Neural crest cell (in vitro differentiated cells): ENCODE measurements at places on chromosomes 7 and 10. TPM values are rescaled to one million over a fixed set of nuclear protein-coding genes. Genes with fewer than 3 reads are reported as not detected.
A peak's percentile ranks its signal among the peaks of the same experiment; 100 is the strongest.

LOXL4 gene
- 1.5 and 1.7 TPM in 2 replicates for total RNA-seq

FOXP2 gene
- 4.9 and 7.1 TPM in 2 replicates for total RNA-seq

PNLIPRP3 gene
- not detected in 2 replicates for total RNA-seq

RSPH10B2 gene
- 0.65 and 0.96 TPM in 2 replicates for total RNA-seq

ODAD2 gene
- 4.1 and 6.6 TPM in 2 replicates for total RNA-seq

TACR2 gene
- not detected in 2 replicates for total RNA-seq

DNA sequence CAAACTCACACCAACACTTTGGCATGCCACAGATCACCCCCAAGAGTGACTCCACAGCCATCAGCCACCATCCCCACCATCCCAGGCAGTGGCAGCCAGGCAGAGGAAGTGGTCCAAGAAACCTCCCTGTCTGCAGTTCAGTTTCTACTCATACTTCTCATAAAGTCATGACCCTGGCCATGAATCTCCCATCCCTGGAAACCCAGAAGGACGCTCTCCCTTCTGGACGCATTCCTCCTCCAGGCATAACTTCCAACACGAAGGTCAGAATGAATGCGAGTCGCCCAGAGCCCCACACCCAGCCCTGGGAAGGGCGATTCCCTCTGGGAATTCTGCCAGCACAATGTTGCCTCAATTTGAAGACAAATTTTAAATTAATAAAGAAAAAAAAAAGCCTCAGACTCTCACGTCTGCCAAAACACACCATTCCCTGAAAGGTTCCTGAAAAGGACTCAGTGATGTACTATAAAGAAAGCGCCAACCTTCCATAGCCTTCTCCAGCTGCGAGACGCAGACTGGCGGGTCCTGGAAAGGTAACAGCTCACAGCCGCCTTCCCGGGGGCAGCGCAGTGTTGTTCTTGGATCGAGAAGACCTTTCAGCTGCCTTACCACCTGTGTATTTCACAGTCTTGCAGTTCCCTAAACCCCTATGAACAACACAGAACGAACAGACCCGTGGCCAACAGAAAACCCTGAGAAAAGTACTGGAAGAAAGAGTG, 307.6 kb downstream of the FRMD4A start:
- DNase-seq, result no peak
- H3K27ac ChIP-seq, result peak overlapping the region; percentile 14
- H3K36me3 ChIP-seq, result peaks cover 13% of the 10 kb centered on the region
- peak overlapping the region; percentile 88 for H3K4me3 ChIP-seq

- no peak overlapping the region for H3K4me3 ChIP-seq
- no peak for DNase-seq
- no peaks in the 10 kb centered on the region for H3K4me1 ChIP-seq
- H3K36me3 ChIP-seq, result no peaks in the 10 kb centered on the region
- peaks cover 10% of the 10 kb centered on the region for H3K27me3 ChIP-seq
Measured at GRCh38 chr10:35607475-35608327, 2.6 kb downstream of the GJD4 start.

DNA sequence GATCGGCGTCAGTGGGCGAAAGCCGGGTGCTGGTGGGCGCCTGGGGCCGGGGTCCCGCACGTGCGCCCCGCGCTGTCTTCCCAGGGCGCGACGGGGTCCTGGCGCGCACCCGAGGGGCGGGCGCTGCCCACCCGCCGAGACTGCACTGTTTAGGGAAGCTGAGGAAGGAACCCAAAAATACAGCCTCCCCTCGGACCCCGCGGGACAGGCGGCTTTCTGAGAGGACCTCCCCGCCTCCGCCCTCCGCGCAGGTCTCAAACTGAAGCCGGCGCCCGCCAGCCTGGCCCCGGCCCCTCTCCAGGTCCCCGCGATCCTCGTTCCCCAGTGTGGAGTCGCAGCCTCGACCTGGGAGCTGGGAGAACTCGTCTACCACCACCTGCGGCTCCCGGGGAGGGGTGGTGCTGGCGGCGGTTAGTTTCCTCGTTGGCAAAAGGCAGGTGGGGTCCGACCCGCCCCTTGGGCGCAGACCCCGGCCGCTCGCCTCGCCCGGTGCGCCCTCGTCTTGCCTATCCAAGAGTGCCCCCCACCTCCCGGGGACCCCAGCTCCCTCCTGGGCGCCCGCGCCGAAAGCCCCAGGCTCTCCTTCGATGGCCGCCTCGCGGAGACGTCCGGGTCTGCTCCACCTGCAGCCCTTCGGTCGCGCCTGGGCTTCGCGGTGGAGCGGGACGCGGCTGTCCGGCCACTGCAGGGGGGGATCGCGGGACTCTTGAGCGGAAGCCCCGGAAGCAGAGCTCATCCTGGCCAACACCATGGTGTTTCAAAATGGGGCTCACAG, 1.1 kb downstream of the EGFR start:
- peak; percentile 8 for DNase-seq
- H3K36me3 ChIP-seq, result no peaks in the 10 kb centered on the region
- peak overlapping the region; percentile 67 for H3K4me3 ChIP-seq
- peaks cover 76% of the 10 kb centered on the region for H3K27me3 ChIP-seq
- H3K27ac ChIP-seq, result no peak overlapping the region

GRCh38 chr7:356691-357462, 66.9 kb downstream of the FOXL3 start:
- no peak overlapping the region for H3K27ac ChIP-seq
- H3K36me3 ChIP-seq, result no peaks in the 10 kb centered on the region
- DNase-seq, result no peak

DNA sequence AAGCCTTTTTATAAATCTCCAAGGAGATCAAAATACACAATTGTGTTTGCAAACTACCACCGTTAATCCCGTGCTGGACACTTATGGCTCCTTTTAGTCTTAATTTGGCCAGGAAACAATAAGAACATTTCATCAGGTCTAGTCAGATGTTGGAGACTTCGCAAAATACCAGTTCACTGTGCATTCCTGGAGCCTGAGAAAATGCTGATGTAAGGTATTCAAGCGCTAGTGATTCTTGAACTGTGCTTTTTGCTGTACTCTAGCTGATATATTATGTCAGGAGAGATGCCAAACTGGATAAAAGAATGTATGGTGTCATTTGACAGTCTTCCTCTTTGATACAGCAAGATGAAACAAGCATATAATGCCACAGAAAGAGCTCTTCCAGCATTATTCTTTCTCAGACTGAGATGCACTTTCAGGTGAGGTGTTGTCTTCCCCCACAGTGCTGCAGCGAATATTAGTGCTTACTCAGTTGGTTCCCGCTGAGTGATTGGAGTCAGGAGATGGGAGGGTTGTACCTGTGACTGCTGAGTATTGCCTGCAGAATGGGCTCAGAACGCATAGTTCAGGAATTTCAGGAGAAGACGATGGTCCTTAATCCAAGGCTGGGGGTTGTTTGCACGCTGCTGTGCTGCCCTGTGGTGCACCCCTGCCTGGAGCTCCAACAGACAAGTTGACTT, 59.2 kb downstream of the OGDH start:
- H3K4me1 ChIP-seq, result no peaks in the 10 kb centered on the region
- peaks cover 19% of the 10 kb centered on the region for H3K36me3 ChIP-seq
- H3K27me3 ChIP-seq, result no peaks in the 10 kb centered on the region

DNA sequence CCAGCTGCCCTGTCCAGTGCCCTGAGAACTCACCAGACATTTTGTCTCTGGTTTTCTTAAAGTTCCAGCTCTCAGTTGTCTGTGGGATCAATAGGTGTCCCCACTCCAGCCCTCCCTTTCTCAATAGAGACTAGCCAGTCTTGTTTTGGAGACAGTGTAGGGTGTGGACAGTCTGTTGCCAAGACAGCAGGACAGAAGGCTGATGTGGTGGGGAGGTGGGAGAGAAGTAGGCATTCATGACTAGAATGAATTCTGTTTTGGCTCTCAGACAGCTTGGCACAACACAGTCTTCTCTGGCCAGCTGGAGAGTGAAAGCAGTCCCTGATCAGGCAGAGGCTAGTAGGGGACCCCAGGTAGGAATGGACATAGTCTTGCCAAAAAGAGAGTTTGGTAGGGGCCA, 467.0 kb upstream of the PODXL start:
- H3K27me3 ChIP-seq, result peaks cover 9% of the 10 kb centered on the region
- no peak overlapping the region for H3K4me3 ChIP-seq
- H3K4me1 ChIP-seq, result peaks cover 14% of the 10 kb centered on the region

DNA sequence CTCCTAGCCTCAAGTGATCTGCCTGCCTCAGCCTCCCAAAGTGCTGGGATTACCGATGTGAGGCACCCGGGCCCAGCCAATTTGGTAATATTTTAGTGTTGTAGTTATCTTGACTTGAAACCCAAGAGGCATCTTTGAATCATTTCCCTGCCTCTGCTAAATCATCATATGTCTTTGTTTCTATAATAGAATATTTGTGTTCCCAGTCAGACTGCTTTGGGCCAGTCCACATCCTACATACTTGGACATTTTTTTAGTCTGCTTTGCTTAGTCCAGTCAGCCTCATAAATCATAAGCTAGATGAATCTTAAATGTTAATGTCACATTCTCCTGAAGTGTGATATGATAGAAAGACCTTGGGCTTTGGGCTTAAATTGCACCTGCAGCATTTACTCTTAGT, 5.9 kb downstream of the STAM start:
- H3K36me3 ChIP-seq, result peaks cover 21% of the 10 kb centered on the region
- no peak overlapping the region for H3K27ac ChIP-seq
- H3K4me1 ChIP-seq, result peaks cover 40% of the 10 kb centered on the region
- H3K4me3 ChIP-seq, result no peak overlapping the region
- no peak for DNase-seq

- no peaks in the 10 kb centered on the region for H3K27me3 ChIP-seq
- no peaks in the 10 kb centered on the region for H3K4me1 ChIP-seq
- no peak for DNase-seq
Measured at GRCh38 chr10:88089498-88089897, 226.1 kb downstream of the PTEN start.

GRCh38 chr7:111368381-111369065, 193.8 kb downstream of the IMMP2L start:
- H3K36me3 ChIP-seq, result no peaks in the 10 kb centered on the region
- peaks cover 4% of the 10 kb centered on the region for H3K4me1 ChIP-seq
- no peak overlapping the region for H3K27ac ChIP-seq
- H3K27me3 ChIP-seq, result no peaks in the 10 kb centered on the region

DNA sequence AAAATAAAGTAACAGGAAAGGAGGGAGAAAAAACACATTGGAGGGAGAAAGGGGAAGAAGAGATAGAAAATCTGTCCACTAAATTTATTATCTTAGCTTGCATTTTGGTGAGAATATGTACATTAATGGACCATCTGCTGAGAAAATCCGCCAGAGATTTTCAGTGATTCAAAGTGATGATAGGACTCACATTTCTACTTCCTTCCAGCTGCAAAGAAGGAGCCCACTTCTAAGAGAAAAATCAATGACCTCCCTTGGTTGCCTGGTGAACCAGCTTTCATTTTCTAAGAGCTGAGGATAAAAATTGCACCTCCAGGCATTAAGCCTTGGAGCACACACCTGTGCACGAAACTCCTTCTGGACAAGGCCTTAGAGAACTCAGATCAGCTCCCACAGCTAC, 404.3 kb downstream of the SFMBT2 start:
- no peak overlapping the region for H3K27ac ChIP-seq
- no peak overlapping the region for H3K4me3 ChIP-seq

DNA sequence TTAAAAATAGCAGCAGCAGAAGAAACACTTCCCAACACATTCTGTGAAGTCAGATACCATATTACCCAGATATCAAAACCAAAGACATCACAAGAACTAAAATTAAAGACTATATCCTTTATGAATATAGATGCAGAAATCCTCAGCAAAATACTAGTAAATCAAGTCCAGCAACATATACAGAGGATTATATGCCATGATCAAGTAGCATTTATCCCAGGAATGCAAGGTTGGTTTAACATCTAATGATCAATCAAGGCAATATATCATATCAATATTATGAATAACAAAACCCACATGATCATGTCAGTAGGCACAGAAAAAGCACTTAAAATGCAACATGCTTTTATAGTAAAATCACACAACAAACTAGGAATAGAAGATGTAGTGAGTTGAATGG, 88.1 kb downstream of the RPS24 start:
- peaks cover 12% of the 10 kb centered on the region for H3K36me3 ChIP-seq
- no peak overlapping the region for H3K27ac ChIP-seq
- peaks cover 9% of the 10 kb centered on the region for H3K27me3 ChIP-seq
- DNase-seq, result no peak
- no peak overlapping the region for H3K4me3 ChIP-seq
- H3K4me1 ChIP-seq, result no peaks in the 10 kb centered on the region

- DNase-seq, result no peak
- H3K4me1 ChIP-seq, result peaks cover 5% of the 10 kb centered on the region
- H3K27me3 ChIP-seq, result no peaks in the 10 kb centered on the region
- no peak overlapping the region for H3K4me3 ChIP-seq
Measured at GRCh38 chr7:129730159-129730558, 118.6 kb downstream of the NRF1 start.

DNA sequence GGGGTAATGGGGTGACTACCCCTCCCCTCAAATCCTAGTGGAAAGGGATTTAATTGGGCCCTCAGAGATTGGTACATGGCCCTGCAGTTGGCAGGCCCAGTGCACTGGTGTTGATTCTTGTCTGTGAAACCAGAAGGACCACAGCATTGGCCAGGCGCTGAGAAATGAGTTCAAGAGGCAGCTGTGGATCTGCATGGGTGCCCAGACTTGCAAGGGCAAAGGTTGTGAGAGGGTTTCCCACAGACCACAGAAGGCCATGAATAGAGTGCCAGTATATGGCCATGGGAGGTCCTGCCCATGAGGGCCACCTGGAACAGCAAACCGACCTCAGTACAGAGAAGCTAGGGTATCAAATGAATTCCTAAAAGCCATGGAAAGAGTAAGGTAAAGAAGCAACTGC, 32.9 kb downstream of the TMEM168 start:
- H3K36me3 ChIP-seq, result no peaks in the 10 kb centered on the region
- no peak overlapping the region for H3K27ac ChIP-seq
- no peaks in the 10 kb centered on the region for H3K4me1 ChIP-seq
- no peaks in the 10 kb centered on the region for H3K27me3 ChIP-seq

DNA sequence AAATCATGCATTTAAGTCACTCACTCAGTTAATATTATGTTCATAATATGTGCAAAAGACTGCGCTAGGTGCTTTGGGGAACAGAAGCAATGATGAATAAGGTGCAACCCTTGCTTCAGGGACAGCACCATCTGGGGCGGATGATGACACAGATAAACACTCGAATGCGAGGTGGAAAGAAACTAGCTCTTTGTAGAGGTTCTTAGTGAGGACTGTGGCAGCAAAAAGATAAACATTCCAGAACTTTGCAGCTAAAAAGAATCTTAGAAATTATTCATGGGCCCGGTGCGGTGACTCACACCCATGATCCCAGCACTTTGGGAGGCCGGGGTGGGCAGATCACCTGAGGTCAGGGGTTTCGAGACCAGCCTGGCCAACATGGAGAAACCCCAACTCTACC, 29.8 kb upstream of the CHST15 start:
- H3K27ac ChIP-seq, result no peak overlapping the region
- H3K4me3 ChIP-seq, result no peak overlapping the region
- DNase-seq, result no peak
- H3K4me1 ChIP-seq, result no peaks in the 10 kb centered on the region
- no peaks in the 10 kb centered on the region for H3K36me3 ChIP-seq

DNA sequence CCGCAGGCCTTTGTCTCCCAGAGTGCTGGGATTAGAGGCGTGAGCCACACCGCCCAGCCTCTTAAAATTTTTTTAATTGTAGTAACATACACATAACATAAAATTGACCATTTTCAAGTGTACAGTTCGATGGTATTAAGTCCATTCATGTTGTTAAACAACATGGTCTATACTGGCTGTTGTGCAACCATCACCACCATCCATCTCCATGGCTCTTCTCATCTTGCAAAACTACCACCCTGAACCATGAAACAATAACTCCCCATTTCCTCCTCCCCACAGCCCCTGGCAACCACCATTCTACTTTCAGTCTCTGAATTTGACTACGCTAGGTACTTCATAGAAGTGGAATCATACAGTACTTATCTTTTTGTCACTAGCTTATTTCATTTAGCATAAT, 7.9 kb upstream of the ZFYVE27 start:
- H3K36me3 ChIP-seq, result no peaks in the 10 kb centered on the region
- no peaks in the 10 kb centered on the region for H3K27me3 ChIP-seq
- peaks cover 12% of the 10 kb centered on the region for H3K4me1 ChIP-seq
- H3K4me3 ChIP-seq, result no peak overlapping the region
- H3K27ac ChIP-seq, result no peak overlapping the region
- DNase-seq, result no peak
